ENCODE measurements at places on chromosomes 6 and 20.

DNA sequence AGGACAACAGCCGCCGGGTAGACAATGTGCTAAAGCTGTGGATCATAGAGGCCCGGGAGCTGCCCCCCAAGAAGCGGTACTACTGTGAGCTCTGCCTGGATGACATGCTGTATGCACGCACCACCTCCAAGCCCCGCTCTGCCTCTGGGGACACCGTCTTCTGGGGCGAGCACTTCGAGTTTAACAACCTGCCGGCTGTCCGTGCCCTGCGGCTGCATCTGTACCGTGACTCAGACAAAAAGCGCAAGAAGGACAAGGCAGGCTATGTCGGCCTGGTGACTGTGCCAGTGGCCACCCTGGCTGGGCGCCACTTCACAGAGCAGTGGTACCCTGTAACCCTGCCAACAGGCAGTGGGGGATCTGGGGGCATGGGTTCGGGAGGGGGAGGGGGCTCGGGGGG is 16.7 kb upstream of the ZBTB9 start:
- no peak for DNase-seq

GRCh38 chr6:113104951-113105350 is 752.2 kb upstream of the MARCKS start:
- no peak for DNase-seq

GRCh38 chr20:62924442-62925075 is 1.7 kb downstream of the DIDO1 start:
- DNase-seq, result no peak

GRCh38 chr6:31822036-31822821 is 5.3 kb upstream of the HSPA1B start:
- DNase-seq, result peak; percentile 76

- DNase-seq, result no peak
These were observed 6.0 kb downstream of the C6orf141 start for GRCh38 chr6:49556429-49556837.

- no peak for DNase-seq
These were observed 43.1 kb downstream of the ARID1B start for GRCh38 chr6:156820089-156820798.

DNA sequence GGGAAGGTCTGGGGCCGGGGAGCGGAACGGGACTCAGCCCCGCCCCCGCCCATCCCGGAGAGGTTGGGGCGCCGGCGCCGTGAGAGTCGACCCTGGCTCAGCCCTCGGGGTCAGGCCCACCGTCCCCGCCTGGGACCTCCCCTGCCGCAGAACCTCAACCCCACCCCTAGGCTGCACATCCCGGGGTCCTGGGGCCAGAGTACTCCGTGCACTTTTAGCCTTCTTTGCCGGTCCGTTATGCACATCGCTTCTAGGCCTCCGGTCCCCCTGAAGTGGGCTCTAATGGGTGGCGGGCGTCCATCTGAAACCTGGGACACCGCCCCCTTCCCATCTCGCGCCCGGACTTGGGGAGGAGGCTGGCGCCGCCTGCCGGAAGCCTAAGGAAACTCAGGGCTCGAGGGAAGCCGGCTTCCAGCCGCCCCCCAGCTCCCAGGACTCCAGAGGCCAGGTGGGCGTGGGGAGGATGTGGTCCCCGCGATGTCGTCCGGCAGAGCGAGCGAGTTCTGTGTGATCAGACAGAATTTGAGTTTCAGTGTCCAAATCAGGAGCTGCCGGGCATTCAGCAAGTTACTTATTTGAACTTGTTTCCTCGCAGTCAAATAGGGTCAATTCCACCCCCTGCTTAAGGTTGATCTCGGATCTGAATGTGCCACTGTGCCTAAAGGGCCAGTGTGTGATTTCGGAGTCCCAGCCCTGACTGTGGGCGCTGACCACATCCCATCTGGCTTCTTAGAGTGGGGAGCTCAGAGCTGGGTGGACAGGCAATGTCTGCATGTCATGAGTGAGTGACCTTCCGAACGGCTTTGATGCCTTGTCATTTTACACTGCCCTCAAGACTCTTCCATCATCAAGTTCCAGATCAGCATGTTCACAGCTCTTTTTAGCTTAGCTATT is 47.6 kb downstream of the CPXM1 start:
- peak; percentile 77 for DNase-seq

DNA sequence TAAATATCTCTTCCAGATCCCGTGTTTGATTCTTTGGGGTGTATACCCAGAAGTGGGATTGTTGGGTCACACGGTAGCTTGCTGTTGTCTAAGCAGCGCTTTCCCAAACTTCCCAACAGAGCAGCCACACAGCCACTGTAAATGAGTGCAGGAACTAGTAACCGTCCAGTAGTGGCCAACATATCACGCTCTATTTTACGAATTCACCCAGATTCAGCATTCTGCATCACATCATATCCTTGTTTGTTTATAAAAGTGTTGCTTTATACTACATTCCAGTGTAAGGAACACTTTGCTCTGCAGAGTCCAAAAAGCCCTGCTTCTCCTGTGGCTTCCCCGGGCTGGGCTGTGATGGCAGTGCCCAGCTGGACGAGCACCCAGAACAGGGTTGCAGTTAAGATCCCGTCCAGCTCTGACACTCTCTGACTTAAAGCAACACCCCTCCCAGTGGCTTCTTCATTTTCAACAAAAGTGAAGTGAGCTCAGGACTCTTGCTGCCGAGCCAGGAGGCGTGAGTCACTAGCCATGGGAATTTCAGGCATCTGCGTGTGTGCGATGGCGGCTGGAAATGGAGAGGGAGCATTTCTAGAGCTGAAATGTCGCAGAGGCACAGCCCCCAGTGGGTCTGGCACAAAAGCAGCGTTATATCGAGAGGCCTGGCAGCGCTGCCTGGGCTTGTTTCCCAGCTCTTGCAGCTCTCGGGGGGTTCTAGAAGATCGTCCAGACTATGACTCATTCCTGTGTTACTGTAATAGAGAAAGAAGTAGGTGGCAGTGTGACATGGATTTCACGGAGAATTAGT is 216.3 kb upstream of the ECI2 start:
- no peak for DNase-seq

GRCh38 chr20:44627364-44628010 is 24.0 kb downstream of the ADA start:
- no peak for DNase-seq

DNA sequence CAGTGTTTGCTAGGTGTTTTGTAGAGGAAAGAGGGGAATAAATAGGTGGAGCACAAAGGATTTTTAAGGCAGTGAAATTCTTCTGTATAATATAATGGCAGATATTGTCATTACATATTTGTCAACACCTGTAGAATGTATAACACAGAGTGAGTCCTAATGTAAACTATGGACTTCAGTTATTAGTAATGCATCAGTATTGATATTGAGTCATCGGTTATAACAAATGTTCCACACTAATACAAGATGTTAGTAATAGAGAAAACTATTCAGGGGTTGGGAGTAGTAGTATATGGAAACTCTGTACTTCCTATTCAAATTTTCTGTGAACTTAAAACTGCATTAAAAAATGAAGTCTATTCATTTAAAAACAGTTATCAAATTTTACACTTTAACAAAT is 299.2 kb downstream of the UBE3D start:
- no peak for DNase-seq

DNA sequence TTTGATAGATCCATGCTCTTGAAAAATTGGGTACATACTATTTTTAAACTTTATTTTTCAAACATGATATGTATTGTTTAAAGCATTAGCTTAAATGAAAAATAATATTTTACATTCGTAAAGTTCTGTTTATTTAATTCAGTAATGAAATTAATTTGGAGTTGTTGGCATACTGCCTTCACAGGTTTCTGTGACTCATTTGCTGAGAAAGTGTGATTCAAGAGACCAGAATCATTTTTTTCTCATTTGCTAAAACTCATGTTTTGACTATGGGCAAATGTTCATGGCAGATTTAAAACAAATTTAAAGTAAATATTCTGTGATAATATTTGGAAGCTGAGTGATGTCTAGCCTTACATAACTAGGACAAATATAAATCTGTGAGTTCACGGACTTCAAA is 230.4 kb downstream of the BCKDHB start:
- DNase-seq, result no peak

DNA sequence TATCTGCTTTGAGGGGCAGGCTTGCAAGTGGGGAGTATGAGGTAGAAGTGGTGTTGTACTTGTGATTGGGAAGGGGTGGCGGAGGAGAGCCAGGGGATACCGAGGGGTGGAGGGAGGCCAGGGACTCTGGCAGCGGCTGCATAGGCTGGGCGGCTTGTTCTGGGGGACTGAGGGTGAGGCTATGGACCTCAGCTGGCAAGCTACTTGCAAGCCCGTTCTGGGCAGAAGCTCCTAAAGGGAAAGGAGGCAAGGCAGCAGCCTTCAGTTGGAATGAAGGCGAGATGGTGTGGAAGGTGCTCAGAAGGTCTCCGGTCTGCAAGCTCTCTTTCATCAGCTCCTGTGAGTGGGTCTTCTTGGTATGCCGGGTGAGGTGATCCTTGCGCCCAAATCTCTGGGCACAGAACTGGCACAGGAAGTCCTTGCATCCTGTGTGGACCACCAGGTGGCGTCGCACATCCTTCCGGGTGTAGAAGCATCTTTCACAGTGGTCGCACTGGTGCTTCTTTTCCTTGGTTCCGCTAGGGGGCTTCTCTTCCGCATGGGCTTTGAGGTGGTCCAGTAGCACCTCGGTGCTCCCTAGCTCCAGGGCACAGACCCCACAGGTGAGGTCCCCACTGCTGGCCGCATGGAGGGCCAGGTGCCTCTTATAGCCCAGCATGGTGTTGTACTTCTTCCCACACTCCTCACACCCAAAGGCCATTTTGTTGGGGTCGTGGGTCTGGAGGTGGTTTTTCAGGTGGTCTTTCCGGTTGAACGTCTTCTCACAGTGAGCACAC is 66.0 kb downstream of the PLAGL1 start:
- peak; percentile 93 for DNase-seq

- no peak for DNase-seq
These were observed 436.7 kb upstream of the JAG1 start for GRCh38 chr20:11110535-11110934.

GRCh38 chr20:11204926-11205768 is 531.3 kb upstream of the JAG1 start:
- peak; percentile 69 for DNase-seq

GRCh38 chr20:47019121-47019824 is 124.6 kb downstream of the EYA2 start:
- no peak for DNase-seq

DNA sequence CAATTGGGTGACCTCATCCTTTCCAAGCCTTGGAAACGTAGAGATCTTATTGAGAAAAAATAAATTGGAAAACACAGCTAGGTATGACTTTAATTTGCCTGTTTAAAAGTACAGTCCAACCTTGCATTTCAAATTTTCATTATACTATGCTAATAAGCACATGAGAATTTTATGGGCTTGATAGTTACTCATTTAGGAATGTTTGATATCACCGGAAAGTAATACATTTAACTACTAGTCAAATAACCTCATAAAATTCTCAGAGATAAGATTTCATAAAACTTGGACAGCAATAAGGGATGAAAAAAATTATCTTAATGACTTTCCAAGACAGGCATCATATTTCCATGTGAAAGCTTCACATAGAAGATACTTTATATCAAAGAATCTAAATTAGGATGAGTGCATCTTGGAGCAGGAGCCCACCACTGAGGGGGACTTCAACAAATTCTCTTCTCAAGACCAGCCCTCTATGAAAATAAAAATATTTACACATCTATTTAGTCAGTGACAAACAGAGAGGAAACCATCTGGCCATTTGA is 236.3 kb downstream of the EPHA7 start:
- no peak for DNase-seq

GRCh38 chr20:47220161-47220582 is 136.3 kb downstream of the ZMYND8 start:
- DNase-seq, result peak; percentile 53

- DNase-seq, result no peak
These were observed 280.1 kb upstream of the HTR1E start for GRCh38 chr6:86657192-86657591.

DNA sequence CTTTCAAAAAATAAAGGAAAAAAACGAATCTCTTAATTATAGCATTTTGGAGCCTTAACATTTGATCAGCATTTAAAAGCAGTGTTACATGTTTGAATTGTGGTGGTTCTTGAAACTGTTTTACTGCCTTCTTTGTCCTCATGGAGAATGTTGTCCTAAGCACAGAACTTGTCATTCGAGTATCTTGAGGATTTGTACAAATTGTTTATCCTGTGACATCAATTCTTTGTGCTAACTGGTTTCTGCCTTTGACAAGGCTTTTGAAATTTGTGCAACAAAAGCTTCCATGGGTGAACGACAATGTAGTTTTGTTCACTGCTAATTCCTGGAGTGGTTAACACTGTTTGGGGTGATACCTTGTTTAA is 130.8 kb downstream of the SCAF8 start:
- DNase-seq, result no peak

DNA sequence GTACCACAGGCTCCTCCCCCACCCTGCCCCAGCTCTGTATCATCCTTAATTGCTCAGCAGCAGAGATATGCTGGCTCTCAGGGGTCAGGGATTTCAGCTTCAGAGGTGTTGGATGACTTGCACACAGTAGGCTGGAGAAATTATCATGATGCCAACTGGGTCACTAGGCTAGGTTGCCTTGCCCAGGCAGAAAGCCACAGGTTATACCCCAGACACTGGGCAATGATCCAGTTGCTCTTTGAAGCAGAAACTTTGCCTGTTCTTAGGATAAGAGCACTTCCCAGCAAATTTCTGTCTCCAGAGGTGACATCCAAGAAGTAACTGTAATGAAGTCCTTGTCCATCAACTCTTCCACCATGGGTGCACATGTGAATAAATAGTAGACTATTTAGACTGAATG is 38.3 kb upstream of the SCML4 start:
- DNase-seq, result no peak

GRCh38 chr20:32112841-32113240 is 3.3 kb downstream of the TM9SF4 start:
- DNase-seq, result no peak

- no peak for DNase-seq
These were observed 38.0 kb downstream of the HIVEP2 start for GRCh38 chr6:142906945-142907470.

GRCh38 chr20:57456116-57456515 is 64.9 kb downstream of the RBM38 start:
- no peak for DNase-seq

GRCh38 chr6:41047745-41048732 is 5.0 kb upstream of the APOBEC2 start:
- no peak for DNase-seq

- no peak for DNase-seq
These were observed 208.0 kb upstream of the PRND start for GRCh38 chr20:4513720-4514119.

DNA sequence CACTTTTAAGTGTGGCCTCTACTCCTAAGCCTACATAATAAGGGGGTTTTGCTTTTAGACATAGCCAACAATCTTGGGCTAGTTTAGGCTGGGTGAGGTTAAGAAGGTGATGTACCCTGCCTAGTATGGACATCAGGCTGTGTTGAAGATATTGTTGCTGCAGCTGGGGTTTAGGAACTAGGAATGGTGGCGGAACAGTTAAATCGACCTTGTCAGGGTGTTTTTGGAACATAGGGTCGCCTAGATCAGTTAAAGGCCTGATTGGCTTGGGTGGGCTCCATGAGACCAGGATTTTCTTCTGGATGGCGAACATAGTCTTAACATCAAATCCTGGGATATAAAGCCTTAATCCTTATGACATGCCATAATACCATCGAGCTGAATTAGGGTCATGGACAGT is 156.1 kb downstream of the TRIM27 start:
- no peak for DNase-seq

Measured in H9 (cell line).